ENCODE measurements at places on chromosomes 1 and 21.

GRCh38 chr1:51653127-51653526, 36.2 kb downstream of the OSBPL9 start:
- DNase-seq: no peak

DNA sequence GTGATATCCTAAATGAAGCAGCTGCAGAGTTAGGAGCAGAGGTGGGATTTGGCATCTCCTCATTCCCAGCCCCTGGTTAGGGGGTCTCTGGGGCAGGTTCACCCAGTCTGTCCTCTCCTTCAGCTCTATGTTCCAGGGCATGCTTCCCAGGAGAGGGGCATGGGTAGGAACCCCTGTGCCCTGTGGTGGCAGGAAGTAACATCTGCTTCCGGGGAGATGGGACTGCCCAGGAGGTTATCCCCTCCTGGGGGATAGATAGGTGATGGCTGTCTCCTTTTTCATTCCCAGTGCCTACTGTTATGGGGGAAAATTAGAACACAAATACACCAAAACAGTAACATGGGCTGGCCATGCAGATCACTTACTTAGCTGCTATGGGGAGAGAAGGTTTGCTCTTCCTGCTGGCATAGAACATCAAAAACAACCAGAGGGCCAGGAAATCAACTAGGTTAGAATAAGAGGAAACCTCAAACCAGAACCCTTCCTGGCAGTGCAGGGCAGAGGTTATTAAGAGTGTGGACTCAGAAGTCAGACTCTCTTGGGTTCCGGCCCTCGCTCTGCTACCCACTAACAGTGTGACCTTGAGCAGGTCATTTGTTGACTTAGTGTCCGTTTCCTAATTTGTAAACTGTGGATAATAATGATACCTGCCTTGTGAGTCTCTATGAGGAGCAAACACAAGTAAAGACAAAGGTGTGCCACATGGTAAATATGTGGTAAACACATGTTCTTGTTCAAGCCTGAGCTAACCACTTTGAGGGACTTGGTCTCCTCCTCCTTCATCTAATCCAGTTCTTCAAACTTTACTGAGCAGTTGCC, 157.8 kb upstream of the JUN start:
- no peak for DNase-seq

GRCh38 chr1:62327360-62328055, 8.3 kb upstream of the KANK4 start:
- no peak for DNase-seq

DNA sequence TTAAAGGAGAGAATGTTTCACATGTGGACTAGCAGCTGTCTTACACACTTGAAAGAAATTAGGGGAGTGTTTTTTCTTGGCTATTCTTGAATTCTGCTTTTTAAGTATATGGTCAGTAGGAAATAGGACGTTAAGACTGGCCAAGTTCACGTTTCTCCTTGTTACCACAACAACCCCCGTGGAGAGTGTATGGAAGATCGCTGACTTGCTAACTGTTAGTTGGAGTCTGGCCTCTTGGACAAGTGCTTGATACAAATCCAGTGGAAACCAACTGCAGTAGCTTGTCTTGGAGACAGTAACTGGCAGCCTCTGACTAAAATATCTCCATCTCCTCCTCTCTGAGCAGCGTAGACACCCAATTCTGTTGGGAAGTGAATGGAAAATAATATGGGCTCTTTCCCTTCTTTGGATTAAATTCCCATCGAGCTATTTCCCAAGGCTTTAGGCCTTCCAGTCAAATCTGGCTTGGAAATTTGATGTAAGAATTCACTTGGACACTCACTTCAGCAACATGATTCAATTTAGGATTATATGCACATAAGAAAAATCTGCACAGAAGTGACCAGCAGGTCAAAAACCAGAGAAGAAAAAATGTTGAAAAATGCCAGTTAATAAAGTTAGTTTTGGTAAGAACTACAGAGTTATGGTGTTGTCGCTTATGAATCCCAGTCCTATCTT, 3.6 kb upstream of the NFIA start:
- no peak for DNase-seq

DNA sequence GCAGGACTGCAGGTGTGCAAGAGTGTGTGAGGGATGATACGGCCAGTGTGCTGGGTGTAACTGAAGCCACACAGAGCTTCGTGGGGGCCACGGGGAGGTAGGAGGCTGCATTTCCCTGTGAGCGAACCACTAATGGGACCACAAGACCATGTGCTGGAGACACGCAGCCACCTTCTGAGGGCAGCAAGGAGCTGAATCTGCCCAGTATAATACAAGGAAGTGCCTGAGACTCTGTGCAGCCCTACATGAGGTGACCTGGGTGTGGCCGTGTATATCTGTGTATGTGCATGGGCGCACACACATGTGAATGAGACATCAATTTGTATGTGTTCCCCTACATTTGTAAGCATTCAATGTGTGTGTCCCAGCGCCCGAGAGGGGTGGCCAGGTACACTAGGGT, 50.8 kb downstream of the CHD5 start:
- DNase-seq: no peak

- no peak for DNase-seq
Observed at GRCh38 chr21:26810676-26811415, 34.4 kb downstream of the ADAMTS1 start.

- DNase-seq: no peak
Observed at GRCh38 chr1:96073100-96073499, 648.5 kb upstream of the PTBP2 start.

GRCh38 chr21:18622383-18622782, 218.8 kb upstream of the TMPRSS15 start:
- DNase-seq: no peak

GRCh38 chr1:228147768-228148167, 2.0 kb upstream of the GJC2 start:
- DNase-seq: no peak

DNA sequence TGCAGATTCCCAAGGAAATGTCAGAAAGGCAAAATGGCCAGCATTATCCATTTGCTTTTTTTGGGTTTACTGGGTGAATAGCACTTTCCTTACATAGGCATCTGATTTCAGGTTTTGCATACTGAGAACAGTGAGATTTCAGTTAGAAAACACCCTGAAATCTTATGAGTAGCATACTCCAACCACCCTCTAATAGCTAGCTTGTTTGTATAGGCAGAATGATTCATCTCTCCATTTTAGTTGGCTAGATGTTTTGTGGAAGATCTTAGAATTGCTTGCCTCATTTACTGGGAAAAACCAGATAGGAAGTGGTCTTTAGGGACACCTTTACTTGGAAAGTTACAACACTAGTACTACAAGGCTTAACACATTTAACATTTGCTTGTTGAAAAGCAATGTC, 10.4 kb downstream of the KYAT3 start:
- DNase-seq: no peak

GRCh38 chr1:36366091-36366661, 19.5 kb downstream of the STK40 start:
- no peak for DNase-seq

DNA sequence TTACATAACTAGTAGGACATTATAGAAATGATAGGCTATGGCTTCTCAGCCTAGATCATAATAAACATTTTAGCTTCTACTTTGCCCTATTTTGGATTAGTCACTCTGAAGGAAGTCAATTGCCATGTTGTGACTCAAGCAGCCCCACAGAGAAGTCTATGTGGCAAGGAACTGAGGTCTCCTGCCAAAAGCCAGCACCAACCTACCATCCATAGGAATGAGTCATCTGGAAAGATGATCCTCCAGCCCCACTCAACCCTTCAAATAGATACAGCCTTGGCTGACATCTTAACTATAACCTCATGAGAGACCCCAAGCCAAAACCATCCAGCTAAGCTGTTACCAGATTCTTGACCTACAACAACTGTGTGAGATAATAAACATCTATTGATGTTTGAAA, 76.3 kb upstream of the BEND5 start:
- peak; percentile 68 for DNase-seq

DNA sequence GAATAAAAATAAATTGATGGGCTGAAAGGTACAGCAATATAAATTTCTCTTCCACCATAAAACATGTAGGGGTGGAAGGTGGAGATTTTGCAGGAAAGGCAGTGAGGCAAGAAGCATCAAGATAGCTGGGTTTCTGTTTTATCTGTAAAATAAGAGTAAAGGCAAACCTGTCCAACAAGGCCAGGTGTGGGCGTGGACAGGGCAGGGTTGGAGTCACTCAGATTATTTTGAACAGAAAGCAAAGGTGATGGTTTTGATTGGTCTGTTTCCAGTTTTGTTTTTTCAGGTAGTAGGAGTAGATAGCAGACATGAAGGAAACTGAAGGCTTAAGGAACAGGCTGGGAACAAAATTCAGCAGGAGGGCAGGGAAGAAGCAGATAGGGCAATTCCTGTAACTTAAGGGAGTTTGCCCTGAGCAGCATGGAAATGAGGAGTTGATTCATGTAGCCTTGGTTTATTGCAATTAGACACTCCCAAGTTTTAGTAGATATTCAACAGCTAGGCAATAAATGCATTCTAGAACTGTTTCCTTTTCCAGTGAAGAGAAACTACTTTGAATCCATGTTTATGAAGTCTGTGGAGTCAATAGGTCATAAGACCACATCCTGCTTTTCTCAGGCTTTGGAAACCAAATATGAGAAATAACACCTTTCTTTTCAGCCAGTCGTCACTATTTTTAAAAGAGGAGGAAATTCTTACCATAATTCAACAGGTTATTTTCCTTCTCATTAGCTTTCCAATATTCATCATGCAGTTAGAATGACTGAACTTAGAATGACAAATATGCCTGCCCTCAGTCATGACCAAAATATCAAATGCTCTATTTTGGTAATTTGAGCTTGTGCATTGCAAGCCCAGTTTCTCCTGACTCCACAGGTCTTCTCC, 38.7 kb upstream of the CD55 start:
- DNase-seq: no peak

DNA sequence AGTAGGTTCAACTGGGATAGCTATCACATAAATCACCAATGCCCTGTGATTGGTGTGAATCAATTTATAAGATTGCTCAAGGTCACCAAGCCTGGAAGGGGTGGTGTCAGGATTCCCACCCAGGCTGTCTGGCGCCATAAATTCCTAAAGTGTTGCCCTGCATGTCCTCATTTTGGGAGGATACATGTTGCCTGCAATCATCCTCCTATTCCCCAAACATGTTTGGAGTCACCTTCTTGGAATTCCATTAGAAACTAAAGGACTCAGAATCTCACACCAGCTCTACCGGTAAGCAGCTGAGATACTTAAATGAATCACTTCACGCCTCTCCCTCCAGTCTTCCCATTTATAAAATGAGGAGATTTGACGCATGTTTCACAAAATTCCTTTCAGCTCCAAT, 54.1 kb upstream of the SLC45A1 start:
- no peak for DNase-seq

DNA sequence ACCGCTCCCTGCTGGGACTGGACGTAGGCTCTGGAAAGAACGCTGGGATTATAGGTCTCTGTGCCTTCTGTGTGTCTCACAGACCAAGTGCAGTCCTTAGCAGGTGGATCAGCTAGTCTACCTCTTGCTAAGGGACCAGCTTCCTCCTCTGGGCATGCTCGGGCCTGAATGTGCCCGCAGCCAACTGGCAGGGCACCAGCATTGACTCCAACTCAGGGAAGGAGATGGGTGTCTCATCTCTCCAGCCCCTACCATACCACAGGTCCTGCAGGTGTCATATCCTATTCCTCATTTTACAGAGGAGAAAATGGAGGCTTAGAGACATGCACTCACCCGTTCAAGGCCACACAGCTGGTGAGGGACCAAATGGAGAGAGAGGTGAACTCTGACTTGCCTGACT, 340.2 kb downstream of the PTPRU start:
- DNase-seq: no peak

GRCh38 chr1:12622506-12622905, 4.5 kb upstream of the DHRS3 start:
- no peak for DNase-seq

DNA sequence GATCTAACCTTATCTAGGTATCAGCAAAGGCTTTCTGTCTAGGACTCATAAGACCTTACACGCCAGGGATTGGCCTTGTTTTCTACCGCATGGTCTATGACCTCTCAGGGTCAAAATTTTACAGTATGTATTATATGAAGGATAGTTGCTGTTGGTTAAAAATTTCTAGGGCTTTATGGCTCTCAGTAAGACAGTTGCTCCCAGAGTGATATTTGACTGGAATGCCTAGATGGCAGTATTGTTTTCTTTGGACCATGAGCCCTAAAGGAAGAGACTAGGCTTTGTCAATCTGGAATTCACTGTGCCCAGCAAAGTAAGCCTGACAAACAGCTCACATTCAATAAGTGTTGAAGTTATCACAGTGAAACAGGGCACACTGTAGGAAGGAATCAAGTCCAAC, 37.6 kb downstream of the C1orf87 start:
- DNase-seq: no peak

DNA sequence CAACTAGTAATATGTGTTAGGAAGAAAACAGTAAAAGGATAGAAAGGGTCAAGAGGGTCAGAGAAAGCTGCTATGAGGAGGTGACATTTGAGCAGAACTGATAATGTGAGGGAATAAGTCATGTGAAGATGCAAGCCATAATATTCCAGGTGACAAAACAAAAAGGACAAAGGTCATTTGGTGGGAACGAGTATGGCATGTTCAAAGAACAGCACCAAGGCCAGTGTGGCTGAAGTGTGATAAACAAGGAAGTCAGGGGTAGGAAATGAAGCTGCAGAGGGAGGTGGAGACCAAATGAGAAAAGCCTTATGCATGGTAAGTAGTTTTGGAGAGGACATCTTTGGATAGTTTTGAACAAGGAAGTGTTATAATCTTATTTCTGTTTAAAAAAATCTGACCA, 46.7 kb downstream of the LPGAT1 start:
- no peak for DNase-seq

GRCh38 chr1:150152772-150153456, 3.2 kb downstream of the PLEKHO1 start:
- peak; percentile 40 for DNase-seq

GRCh38 chr1:6378096-6378746, 15.3 kb downstream of the ACOT7 start:
- no peak for DNase-seq

GRCh38 chr1:87369736-87370478, 41.2 kb downstream of the LMO4 start:
- DNase-seq: no peak

DNA sequence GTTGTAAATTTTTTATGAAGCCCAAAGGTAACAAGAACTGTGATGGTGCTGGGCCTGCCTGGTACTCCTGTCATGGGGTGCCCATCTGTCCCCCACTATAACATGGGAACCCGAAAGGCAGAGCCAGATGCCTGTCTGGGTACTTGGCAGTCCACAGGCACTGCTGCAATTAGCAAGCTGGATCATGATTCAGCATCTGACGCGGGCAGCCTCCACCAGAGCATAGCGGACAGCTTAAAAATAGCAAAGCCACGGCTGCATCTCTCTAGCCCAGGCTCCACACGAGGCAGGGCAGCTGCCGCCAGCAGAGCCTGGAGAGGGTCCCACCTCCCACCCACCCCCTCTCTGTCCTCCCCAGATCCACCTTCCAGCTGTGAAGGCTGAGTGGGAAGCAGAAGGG, 22.9 kb downstream of the SUSD4 start:
- DNase-seq: no peak

GRCh38 chr1:48978413-48978812, 201.7 kb upstream of the BEND5 start:
- DNase-seq: no peak

GRCh38 chr1:81073580-81073979, 727.2 kb upstream of the ADGRL2 start:
- no peak for DNase-seq

Data from urothelium cell line (cell line).